ENCODE measurements at places on chromosomes 12 and 14.

DNA sequence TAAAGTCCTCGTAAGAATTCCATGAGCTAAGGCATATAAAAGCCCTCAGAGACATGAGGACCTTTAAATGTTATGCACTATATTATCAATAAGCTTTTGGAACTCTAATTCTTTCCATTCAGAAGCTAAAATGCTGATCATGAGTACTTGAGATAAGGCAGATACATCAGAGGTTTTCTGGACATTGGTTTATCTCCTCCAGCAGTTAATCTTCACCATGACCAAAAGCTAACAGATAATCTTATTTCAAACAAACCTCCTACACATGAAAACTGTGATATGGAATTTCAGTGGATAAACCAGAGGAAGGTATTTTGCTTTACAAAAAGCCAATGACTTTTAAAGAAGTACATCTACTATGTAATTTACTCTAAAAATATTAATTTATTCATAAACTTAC, 97.9 kb upstream of the BBS10 start:
- DNase-seq: no peak

- DNase-seq: no peak
Measured at GRCh38 chr12:131793243-131794022, 34.8 kb upstream of the MMP17 start.

GRCh38 chr12:45634273-45634917, 95.1 kb upstream of the ARID2 start:
- no peak for DNase-seq

- DNase-seq: no peak
Measured at GRCh38 chr12:128047266-128048060, 219.5 kb upstream of the TMEM132C start.

- DNase-seq: no peak
Measured at GRCh38 chr12:101414533-101415119, 7.1 kb upstream of the ARL1 start.

DNA sequence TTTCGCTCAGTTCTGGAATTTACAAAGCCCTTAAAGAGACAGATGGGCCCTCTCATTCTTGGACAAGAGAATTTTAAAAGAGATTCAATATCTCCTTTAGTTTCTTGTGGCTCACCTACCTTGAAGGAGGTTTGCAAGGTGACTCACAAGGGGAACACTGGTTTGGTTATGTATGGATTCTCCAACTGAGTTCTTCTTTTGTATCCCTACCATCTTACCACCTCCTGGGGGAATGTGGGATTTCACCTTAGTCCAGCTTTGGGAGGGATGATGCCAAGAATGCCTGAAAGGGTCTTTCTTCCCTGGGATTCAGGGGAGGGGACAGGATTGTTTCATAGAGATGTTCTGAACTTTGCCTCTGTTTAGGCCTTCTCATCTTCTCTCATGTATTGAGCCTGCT, 3.7 kb downstream of the PPP4R4 start:
- no peak for DNase-seq

- no peak for DNase-seq
Measured at GRCh38 chr14:22416193-22416592, 172.8 kb downstream of the DAD1 start.

DNA sequence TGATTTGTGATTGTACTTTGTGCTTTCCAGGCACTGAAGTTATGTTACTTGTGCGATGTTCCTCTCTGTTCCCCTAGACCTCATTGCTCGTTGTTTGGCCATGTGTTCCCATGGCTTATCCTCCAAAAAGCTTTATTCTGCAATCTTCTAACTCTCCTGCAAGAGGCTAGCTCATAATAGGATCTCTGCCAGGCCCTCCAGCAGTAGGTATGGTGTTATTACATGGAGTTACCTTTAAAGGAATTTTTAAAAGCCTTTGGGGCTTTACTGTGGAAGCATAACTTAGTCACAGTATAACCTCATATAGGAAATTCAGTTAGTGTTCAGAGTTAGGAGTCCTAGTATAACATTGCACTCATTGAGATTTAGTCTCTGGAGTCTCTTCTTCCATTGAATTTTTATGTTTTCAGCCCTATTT, 292.3 kb downstream of the RAD51B start:
- DNase-seq: no peak
